Sigmoid colon (tissue), 7 donors: ENCODE measurements at places on chromosomes 12 and 14. TPM values are rescaled to one million over a fixed set of nuclear protein-coding genes. Genes with fewer than 3 reads are reported as not detected.

The FGF6 gene
- not detected for total RNA-seq

The ADAM21 gene
- total RNA-seq, result not detected

The KLHL33 gene
- 1.4 TPM for total RNA-seq

The PTPRR gene
- total RNA-seq, result 3.2 TPM

The TESPA1 gene
- total RNA-seq, result 0.83 TPM

The CNTN1 gene
- 5.9 TPM for total RNA-seq

The DHRS2 gene
- not detected for total RNA-seq

The NTN4 gene
- 17.4 TPM for total RNA-seq

The CYP27B1 gene
- total RNA-seq, result not detected

The AMHR2 gene
- not detected for total RNA-seq

The TCL1A gene
- not detected for total RNA-seq

The SYNDIG1L gene
- 1.7 TPM for total RNA-seq

The NRIP2 gene
- total RNA-seq, result 2.7 TPM

The PLA2G1B gene
- not detected for total RNA-seq

The ANKS1B gene
- 27.7 TPM for total RNA-seq

The HOXC11 gene
- not detected for total RNA-seq

The AICDA gene
- not detected for total RNA-seq

The DRAM1 gene
- total RNA-seq, result 13.3 TPM

The NGB gene
- total RNA-seq, result 10.0 TPM

The DLGAP5 gene
- not detected for total RNA-seq

The KRT3 gene
- not detected for total RNA-seq

The CCDC91 gene
- 85.7 TPM for total RNA-seq

The TMEM233 gene
- total RNA-seq, result not detected

The HCAR2 gene
- not detected for total RNA-seq

The RERG gene
- 104 TPM for total RNA-seq

The GALNT16 gene
- 20.5 TPM for total RNA-seq

The KCNJ8 gene
- total RNA-seq, result 18.0 TPM

The PLCZ1 gene
- total RNA-seq, result not detected

The RAPGEF3 gene
- total RNA-seq, result 13.8 TPM

The VRK1 gene
- 12.8 TPM for total RNA-seq

The KRT79 gene
- not detected for total RNA-seq

The NEUROD4 gene
- total RNA-seq, result not detected

The ESR2 gene
- total RNA-seq, result 0.16 TPM

The MCRS1 gene
- total RNA-seq, result 33.6 TPM

The CD63 gene
- 856 TPM for total RNA-seq
